ENCODE measurements at places on chromosomes 7 and 10.
A peak's percentile ranks its signal among the peaks of the same experiment; 100 is the strongest.

GRCh38 chr10:123721441-123722049 is 55.4 kb downstream of the GPR26 start:
- DNase-seq: no peak

DNA sequence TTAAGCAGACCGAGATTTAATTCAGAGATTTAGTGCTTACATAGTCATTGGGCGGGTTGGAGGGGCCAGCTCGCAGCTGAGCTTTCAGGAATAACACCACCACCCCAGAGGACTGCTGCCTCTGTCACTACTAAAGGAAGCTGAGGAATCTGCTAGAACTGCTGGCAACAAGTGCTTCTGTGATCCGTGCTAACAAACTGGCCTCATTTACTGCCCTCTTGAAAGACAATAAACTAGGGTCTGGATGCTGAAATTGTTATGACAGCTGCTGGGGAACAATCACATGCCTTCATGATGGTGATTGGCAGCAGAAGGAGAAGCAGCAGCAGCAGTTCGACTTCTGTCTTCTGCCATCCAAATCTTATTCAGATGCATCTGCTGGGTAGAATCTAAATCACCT is 285.5 kb upstream of the TAC1 start:
- DNase-seq: no peak

DNA sequence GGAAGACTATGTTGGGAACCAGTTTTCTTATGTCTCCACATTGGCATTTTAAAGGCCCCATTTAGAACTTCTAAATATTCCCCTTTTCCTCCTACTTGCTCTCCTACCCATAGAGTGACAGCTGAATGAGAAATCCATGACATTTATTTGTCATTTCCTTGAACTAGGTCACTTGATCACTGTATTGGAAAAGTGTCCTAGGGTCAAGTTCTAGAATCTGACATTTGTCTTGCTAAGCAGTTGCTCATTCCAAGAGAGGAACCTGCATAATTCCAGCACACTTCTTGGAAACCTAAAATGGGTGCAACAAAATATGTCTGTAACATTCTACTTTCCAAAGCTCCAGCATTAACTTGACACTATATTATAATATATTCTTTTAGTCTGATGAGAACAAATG is 3.6 kb upstream of the DPY19L1 start:
- DNase-seq: no peak

GRCh38 chr7:70104243-70104642 is 506.0 kb downstream of the AUTS2 start:
- no peak for DNase-seq

GRCh38 chr7:155850001-155850436 is 37.8 kb upstream of the SHH start:
- DNase-seq: no peak

DNA sequence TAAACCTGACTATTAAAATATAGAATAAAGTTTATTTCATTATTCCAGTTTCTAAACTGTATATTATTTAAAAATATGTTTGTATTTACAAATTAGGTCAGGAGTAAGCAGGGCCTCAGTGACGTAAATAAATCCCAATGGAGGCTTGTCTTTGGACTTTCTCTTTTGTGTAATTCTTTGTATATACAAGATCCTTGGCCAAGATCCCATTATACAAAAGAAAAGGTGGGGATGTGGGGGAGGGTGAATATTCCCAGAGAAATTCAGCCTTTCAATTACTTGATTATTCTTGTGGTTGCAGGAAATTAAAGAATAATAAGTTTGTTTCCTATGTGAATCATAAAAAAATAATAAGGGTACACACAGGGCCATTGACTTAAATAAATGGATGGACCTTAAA is 178.7 kb upstream of the PRPS1L1 start:
- DNase-seq: no peak

DNA sequence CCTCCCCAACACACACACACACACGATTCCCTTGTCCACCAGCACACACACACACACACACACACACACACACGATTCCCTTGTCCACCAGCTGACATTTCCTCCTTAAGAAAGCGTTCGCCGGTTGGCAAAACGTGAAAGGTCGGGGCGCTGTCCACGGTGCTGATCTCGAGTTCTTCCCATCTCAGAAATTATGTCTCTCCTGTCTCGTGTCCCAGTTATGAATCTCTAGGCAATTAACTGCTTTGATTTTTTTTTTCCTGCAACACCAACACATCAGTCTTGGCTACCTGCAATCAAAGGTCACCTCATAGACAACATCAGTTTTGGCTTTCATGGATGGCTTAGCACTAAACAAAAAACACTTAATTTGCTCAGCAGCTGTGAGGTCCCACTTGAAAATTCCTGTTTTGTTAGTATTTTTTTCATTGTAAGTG is 1.9 kb downstream of the INA start:
- no peak for DNase-seq

DNA sequence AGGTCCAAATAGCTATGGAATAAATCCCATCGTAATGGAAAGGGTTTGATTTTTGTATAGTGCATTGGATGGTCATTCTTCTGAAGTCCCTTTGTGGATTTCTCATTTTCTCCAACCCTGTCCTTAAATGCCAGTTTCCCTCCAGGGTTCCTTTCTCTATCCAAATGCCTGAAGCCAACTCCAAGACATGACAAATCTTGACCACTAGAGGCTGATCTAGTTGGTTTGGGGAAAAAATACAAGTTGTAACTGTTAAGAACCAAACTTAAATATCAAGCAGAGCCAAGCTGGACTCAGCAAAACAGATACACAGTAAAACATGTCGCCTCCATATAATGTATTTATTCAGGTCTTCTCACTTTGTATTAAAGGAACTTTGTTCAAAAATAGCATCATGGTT is 28.7 kb downstream of the FRMD4A start:
- DNase-seq: no peak

GRCh38 chr7:17489961-17490360 is 191.5 kb downstream of the AHR start:
- DNase-seq: peak; percentile 50

DNA sequence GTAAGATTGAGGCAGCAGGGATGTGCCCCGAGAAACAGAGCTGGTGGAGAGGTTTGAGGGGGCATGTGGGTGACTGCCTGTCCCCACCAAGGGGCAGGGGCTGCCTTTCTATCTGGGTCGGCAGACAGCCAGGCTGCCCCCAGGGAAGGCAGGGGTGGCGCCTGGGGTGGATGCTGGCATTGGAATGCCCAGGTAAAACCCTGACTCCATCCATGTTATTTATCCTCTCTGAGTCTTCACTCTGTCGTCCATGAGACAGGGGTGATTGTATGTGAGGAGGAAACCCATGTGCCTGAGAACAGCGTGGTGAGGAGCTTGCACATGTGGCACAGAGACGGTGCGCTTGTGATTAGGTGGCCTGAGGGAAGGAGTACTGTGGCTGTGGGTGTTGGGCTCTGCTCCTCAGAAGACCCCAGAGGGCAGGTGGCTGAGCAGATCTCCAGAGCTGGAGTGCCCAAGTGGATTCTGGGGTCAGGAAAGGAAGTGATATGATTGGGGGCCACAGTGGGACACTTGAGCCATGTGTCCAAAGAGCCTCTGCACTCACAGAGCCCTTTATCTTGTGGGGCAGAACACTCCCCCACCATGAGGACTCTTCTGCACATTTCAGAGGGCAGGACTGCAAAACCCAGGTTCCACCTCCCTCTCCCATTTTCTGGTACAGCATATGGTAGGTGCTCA is 100.4 kb upstream of the RET start:
- DNase-seq: no peak

All from breast epithelium (tissue), 4 donors.